ENCODE measurements at places on chromosomes 16 and 17.

- DNase-seq: no peak
Measured at GRCh38 chr17:42850954-42851353, at the start of gene AOC3. Gene AOC3, plus strand, starts transcription at chr17:42851199. Its CDS starts 145 bp downstream, at chr17:42851344.

DNA sequence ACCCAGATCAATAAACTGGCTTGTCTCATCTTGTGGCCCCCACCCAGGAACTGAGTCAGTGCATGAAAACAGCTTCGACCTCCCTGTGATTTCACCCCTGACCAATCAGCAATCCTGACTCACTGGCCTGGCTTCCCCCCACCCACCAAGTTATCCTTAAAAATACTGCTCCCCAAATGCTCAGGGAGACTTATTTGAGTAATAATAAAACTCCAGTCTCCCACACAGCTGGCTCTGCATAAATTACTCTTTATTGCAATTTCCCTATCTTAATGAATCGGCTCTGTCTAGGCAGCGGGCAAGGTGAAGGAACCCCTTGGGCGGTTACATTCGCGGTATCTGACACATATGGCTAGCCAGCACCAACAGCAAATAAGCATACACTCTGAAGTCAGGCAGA is 9.8 kb upstream of the RABEP1 start:
- no peak for DNase-seq

- DNase-seq: no peak
Measured at GRCh38 chr17:74351552-74352210, 10.0 kb downstream of the BTBD17 start.

- no peak for DNase-seq
Measured at GRCh38 chr16:59854846-59855439, 1120.8 kb upstream of the GOT2 start.
